Stimulated activated CD8-positive, alpha-beta memory T cell treated with anti-CD3 and anti-CD28 coated beads, Interleukin-12 subunit alpha, Interleukin-12 subunit beta, amount 100 ng/mL, for 4 hours (primary cell): ENCODE measurements at places on chromosomes 1 and 21.

- no peak for DNase-seq
These were observed 1.7 kb downstream of the KLHDC8A start for GRCh38 chr1:205355075-205355453.

DNA sequence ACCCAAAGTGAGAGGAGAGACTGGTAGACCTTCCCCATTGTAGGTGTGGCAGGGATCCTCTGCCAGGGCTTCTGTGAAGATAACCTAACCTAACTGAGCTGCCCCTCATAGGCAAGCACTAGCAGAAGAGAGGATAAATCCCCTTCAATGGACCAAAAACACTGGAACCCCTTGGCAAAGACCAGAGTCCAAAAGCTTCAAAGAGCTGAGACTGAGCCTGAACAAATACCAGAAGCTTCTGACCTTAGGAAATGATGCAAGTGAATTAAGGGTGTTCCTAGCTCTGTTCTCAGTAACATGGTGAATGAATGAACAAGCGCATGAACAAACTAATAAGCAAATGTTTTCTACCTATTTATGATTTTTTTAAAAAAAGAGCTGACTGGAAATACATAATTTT, 123.2 kb downstream of the RRAGC start:
- DNase-seq, result no peak

DNA sequence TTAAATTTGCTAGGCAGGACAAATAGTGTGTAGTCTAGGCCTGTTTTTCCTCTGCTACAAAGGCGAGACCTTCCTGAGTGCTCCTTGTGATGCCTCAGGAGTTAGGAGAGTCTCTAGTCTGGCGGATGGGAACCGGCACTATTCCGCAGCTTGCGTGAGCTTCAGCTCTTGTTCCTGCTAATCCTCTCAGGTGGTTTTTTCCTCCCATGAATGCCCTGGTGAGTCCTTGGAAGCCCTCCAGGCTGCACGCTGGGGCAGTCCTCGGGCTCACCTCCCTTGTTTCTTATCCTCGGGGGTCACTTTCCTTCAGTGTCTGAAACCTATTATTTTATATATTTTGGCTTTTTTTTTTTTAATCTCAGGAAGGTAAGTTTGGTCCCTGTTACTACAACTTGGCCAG, 28.2 kb downstream of the UTS2 start:
- no peak for DNase-seq

DNA sequence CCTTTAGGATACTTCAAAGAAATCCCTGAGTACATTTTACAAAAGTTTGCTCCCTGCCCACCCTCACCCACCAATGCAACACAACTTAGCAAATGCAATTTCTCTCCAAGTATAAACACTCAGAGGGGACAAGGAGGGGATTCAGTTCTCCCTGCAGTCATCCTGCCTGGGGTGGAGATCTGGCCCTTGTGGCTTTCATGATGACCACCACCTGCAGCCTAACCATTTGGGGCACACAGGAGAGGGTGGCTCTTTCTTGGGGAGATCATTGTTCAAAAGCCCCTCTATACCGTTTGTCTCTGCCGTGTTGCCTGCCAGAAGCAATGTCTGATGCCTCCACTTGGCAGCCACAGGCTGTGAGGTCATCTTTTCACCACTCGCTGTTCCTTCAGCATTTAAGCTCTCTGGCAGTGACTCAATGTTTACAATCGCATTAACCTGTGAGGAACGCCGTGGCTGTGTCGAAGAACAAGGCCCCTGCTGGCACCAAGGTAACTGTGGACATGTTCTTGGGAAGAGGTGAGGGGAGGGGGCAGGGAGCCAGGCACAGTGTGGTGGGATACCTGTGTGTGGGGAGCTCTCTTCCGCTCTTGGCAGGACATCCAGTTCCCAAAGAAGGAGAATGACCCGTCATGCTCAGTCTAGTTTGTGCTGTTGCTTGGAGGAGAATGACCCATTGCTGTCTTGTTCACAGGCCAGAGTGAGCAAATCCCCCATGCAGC, 103.9 kb upstream of the DUSP10 start:
- no peak for DNase-seq

- DNase-seq, result no peak
These were observed 115.9 kb downstream of the HUNK start for GRCh38 chr21:31988492-31989290.

GRCh38 chr1:216944864-216945510, 221.8 kb upstream of the ESRRG start:
- no peak for DNase-seq

DNA sequence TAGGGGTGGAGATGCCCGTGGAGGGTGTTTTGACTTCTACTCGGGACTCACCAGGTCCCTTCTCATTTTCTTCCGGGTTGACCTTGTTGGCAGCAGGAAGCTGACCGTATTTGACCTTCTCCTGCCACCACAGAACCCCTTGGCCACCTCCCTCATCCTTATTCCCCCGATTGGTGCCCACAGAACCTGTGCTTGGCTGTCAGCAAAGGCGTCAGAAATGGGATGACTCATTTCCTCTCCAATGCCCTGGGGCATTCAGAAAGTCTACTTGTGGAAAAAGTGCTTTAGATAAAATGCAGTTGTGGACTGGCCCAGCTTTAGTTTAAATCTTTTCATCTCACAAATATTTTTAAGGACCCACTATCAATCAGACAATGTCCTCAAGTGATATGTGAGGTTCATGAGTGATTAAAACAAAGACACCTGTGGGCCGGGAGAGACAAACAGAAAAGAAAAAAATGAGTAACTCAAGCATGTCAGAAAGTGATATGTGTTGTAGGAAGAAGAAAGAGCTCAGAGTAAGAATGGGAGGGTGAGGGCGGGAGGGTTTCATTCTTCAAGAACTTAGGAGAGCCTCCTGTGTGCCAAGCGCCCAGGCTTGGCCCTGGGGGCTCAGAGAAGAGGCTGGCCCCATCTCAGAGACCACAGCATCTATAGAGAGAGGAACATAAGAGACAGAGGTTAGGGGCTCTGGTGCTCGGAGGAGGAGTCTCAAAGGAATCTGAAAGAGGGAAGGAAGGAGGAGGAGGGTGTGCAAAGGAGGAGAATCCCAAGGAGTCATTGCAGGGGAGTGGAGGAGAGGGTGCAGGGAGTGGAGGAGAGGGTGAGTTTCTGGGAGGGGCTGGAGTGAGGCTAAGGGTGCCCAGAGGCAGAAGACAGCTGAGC, 221.6 kb upstream of the VAMP3 start:
- DNase-seq, result no peak

DNA sequence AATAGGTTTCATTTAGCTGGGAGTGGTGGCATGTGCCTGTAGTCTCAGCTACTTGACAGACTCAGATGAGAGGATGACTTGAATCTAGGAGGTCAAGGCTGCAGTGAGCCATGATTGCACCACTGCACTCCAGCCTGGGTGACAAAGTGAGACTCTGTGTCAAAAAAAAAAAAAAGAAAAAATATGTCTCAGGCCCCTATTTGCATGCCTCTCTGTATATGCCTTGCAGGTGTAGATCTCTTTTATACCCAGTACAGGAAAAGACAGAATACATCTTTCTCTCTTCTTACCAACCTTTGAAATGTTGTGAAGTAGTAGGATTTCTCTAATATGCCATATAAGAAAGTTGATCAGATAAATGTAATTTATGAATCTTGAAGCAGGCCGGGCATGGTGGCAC, 6.4 kb downstream of the CNR2 start:
- DNase-seq, result no peak

GRCh38 chr1:80385650-80386049, 1379.1 kb upstream of the ADGRL4 start:
- DNase-seq, result no peak

DNA sequence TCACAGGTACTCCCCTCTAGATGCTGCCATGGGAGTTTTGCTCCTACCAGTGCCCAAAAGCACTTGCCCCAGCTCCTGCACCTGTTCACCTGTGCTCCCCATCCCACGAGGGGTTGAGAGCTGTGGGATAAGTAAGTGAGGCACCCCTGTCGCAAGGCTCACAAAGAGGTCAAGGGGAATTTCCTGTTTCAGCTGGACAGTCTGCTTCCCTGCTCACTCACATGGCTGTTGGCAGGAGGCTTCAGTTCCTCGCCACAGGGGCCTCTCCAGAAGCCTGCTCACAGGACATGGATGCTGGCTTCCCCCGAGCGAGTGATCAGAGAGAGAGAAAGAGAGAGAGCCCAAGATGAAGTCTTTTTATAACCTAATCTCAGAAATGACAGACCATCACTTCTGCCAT, 8.7 kb upstream of the NCMAP start:
- no peak for DNase-seq

GRCh38 chr1:25197982-25198662, 34.2 kb downstream of the SYF2 start:
- DNase-seq, result no peak

- DNase-seq, result no peak
These were observed 805.1 kb upstream of the ADAMTS5 start for GRCh38 chr21:27771938-27772483.

DNA sequence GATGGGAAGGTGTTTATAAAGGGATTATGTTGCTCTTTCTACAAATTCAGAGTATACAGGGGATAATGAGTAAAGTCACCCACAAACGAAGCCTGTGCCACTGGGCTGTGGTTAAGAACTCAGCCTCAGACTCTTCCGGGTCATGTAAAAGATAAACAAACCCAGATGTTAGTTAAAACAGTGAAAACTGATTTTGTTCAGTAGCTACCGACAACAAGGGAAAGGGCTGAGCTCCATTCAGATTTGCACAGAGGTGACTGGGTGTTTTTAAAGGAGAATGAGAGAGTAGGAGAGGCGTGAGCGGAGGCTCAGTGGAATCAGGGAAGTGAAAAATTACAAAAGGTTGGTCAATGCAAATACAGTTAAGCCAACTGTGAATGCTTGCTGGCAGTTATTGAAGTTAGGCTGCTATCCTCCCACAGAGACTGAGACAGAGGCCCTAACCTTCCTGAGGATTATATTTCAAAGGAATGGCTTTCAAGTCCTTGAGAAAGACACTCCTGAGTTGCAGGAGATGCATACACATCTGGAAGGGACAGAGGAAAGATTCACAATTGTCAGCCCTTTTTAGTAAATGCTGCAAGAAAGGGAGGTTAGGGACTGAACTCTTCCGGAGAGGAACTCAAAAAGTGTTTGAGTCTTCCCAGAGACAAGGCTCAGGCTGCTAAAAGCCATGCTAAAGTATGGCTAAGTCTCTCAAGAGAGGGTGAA, 29.9 kb upstream of the SAMD13 start:
- no peak for DNase-seq

DNA sequence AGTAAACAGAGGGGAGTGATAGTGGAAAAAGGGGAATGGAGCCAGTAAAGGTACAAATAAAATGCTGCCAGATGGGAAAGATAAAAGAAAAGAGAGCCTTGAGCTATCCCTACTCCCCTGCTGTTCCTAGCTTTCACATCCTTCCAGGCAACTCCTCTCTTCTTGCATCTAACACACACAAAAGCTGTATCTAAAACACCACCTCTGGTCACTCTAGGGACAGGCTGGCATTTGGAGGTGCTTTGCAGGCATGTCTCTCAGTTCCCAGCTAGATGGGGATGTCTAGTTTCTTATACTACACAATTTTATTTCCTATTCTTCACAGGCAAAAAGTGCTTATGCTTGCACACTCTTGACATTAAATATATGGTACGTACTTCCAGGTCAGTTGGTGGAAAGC, 185.1 kb upstream of the ST6GALNAC5 start:
- DNase-seq, result no peak

- DNase-seq, result no peak
These were observed 33.4 kb upstream of the XPR1 start for GRCh38 chr1:180598333-180598974.

DNA sequence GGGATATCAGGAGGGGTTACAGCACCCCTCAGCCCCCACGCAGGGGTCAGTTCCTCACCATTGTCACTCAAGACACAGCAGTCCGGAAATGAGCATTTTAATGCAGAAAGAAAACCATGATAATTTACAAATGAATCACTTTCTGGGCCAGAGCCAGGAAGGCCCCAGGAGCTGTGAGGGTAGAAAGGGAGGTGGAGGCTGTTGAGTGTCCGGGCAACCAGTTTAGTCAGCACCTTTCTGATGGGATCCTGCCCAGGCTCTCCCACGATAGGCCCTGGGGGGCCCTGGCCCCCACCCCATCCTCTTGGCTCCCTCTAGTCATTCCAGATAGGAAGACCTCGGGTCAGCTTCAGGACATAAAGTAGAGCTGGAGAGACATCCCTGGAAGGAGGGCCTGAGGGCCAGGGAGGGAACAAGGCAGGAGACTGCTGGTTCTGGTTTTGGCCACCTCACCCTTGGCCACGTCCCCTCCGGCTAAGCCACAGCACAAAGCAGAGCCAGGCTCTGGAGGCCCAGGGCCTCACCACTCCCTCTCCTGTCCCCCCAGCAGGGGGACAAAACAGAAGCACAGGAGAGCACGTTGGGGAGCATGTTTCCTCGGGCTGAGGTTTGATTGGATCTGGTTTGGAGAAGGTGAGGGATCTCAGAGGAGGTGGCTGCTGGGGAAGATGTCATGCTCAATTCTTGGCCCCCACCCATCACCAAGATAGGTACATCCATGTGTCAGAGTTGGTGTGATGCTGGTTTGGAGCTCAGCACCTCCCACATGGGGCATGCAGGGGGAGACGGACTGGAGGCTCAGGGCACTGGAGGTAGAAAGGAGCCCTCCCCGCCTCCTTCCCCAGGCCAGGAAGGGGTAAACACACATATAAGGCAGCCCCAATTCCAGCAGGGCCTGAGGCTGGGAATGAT, 20.6 kb downstream of the ETNK2 start:
- no peak for DNase-seq

DNA sequence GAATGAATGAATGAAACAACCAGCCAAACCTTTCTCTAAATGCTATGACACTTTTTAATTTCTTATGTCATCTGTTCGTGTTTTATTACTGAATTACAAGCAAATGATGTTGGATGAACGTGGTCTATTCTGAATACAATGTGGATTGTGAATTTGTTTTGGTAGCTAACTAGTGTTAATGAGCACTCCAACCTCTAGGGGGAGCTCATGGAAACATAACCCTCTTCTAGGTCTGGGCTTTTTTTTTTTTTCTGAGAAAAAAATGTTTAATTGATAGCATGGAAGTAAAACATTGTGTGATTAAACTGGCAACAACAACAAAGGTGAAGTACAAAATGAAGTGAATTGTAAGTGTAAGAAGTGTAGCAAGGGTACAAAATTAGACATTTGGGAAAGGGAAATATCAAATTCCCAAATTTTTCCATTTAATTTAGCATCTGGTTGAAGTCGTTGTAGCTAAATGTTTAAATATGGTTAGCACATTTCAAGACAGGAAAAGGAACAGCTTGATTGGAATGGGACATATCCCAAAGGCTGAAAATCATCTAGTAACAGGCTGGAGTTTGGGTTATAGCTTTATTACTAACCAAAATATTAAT, 42.6 kb upstream of the PTGS2 start:
- DNase-seq, result no peak

DNA sequence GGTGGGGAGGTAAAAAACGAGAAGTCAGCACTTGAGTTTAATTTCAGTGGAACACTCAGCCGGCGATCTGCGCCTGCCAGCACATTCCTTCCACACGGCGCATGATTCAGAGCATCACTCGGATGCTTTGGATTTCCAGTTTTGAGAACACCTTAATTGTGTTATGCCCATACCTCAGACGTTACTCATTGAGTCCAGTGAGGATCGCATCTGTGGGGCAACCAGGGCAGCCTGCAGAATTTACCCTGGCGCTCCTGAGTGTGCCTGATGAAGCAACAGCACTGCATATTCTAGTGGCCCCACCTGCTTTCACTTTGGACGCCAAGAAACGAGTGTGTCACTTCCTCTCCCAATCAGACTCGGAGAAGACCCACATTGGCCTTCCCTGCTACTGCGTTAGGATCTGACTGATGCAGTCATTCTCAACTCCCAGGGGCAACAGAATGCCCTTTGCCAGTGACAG, 19.9 kb downstream of the FAM89A start:
- DNase-seq, result no peak

GRCh38 chr1:82879701-82880305, 1079.1 kb downstream of the ADGRL2 start:
- DNase-seq, result no peak

- DNase-seq, result no peak
These were observed 35.6 kb upstream of the RNPC3 start for GRCh38 chr1:103489935-103490334.

- no peak for DNase-seq
These were observed 12.1 kb downstream of the CSTB start for GRCh38 chr21:43763901-43764523.
